ENCODE measurements at places on chromosomes 5 and 9.

DNA sequence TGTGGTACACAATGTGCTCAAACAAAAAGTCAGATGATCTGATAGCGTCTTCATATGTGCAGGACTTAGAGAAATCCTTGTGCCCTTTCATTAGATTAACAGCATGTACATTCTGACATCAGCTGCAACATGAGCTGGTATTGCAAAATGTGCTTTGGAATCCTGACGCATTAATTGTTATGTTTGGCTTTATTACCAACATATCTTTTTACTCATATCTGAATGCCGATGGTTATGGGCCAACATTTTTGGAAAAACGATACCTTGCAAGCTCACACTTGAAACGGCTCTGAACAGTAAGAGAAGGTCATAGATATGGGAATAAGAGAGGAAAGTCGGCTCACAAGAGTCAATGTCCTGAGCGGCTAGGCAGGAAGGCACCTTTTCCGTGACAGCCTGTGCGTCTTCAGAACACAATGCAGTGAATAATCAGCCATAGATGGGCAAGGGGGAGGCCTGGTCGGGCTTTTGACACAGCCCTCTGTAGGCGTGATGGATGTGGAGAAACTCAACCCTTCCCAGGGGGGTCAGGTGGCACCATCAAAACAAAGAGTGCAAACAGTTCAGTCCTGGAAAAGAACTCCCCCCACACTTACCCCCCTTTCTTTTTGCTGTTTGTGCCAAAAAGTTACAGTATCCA is 36.4 kb upstream of the GAS1 start:
- no peak for DNase-seq

DNA sequence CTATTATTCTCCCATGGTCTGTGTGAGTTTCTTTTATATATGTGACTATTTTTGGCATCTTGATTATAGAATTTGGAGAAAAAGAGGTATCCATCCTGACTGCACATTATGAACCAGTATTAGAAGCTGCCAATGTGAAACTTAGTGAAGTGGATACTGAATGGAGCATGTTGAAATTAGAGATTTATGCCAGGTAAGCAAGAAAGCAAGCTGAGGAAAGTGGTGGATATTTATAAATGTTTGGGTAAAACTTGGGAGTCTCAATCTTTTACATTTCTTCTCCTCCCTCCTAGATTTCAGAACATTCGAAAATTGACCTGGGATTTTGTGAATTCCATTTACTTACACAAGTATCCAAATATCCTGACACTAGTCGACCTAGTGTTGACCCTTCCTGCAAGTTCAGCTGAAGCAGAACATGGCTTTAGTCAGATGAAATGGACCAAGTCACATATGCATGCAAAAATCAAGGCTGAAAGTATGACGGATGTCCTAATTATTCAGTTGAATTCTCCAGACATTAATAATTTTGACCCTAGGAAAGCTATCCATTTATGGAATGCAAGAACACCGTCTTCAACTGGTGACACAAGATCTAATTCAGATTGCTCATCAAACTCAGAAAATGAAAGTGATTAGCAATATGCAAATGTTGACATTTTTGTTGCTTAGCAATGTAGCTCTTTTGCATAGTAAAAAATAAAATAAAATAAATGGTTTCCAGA is 66.8 kb upstream of the IL7R start:
- DNase-seq: no peak

DNA sequence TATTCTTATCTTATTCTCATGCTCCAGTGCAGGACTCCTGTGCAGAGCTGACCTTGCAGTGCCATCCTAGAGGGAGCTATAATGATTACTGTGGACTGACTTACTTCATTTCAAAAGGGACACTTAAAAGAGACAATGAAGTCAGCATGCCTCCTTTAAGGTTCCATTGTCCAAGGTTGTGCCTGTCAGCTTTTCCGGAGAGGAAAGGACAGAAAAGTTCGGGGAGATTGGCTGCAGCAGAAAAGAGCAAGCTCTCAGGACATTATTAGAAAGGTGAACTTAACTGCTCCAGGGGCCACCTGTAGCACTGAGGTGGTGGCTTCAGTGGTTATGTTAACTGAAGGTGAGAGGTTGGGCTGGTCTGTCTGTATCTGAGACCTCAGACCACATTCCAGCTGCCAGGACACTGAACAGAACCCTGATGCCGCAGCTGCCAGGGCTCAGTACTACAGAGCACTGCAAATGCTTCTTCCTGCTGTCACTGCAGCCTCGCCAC is 112.9 kb downstream of the ST8SIA4 start:
- DNase-seq: no peak

DNA sequence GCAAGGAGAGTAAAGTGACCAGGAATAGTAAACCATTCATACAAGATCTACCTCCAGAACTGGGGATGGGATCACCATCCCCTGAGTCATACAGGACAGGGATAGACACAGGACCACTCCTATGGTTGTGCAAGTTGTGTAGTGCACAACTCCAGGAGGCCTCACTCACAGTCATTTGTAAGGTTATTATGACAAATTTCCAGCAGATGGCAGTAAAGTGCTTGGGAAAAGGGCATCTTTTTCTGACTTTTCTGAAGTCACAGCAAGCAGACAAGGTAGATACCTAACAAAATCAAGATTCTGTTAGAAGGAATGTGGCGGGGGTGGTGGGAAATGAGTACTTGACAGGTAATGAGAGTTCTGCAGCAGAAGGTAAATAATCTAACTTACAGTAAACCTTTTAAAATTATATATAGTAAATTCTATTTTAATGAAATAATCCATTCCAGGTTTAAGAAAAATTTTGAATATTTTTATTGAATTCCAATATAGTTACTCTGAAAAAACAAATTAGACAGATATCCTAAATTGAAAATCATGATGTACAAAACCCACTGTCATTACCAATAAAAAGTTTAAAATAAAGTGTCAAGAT is 16.7 kb upstream of the KIF27 start:
- peak; percentile 24 for DNase-seq

- DNase-seq: no peak
These were observed 285.8 kb upstream of the PCSK5 start for GRCh38 chr9:75604661-75605060.

DNA sequence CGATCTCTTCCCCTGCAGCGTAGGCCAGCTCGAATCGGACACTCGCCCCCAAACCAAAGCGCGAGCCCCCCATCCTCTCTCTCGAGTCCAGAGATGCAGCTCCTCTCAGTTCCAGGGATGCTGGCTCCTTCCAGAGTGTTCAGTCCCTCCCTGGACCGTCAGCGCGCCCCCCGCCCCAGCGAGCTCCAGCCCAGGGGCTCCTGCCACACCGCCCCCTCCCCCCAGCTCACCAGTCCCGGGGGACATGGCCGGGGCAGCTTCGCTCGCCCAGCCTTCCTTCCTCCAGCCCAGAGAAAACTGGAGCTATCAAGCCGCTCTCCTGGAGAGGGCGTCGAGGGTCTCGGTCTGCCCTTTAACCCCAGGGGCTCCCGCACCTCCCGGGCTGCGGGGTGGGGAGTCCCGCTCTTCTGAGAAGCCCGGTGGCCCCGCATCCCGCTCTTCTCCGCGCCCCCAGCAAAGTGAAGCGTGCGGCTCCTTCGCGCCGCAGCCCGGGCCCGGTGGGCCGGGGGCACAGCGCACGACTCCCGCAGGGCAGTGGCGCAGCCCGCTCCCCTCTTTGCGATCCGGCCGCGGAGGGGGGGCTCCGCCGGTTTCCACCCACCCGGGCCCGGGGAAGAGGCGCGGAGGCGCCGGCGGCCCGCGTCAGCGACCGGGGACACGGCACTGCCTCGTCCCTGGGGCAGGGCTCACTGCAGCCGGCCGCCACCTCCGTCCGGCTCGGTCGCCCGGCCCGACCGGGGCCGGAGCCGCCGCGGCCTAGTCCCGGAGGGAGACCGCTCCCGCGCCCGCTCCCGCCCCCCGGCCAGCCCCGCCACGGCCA is 587 bp downstream of the MIER3 start:
- peak; percentile 7 for DNase-seq

GRCh38 chr5:128097781-128098180 is 14.2 kb downstream of the SLC12A2 start:
- no peak for DNase-seq

DNA sequence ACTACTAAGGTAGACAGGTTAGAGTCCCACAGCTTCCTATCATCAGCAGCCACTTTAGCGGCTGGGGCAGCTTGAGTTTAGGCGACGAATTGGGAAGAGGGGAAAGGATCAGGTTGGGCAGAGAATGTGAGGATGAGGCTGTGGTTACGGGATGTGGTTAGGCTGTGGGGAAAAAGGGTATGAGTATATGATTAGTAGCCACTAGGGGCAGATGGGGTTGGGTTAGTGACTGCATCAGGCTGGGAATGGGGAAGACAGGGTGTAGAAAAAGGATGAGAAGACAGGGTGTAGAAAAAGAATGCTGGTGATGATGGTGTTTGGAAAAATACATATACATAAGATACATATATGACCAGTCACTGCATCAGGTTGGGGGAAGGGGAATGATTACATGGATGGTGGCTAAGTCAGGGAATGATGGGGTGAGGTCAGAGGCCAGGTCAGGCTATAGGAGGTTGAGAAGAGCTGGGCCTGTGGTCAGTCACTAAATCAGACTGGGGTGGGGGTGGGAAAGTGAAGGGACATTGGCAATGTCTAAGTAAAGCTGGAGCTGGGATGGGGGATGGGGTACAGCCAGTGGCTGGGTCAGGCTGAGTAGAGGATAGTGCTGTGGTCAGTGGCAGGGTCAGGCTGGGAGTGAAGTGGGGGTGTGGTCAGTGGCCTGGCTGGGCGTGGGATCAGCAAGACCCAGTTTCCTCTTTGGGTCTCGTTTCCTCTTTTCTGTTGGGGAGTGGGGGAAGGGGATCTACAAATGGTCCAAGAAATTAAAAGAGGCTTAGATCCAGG is 2.1 kb downstream of the TLN1 start:
- peak; percentile 31 for DNase-seq

DNA sequence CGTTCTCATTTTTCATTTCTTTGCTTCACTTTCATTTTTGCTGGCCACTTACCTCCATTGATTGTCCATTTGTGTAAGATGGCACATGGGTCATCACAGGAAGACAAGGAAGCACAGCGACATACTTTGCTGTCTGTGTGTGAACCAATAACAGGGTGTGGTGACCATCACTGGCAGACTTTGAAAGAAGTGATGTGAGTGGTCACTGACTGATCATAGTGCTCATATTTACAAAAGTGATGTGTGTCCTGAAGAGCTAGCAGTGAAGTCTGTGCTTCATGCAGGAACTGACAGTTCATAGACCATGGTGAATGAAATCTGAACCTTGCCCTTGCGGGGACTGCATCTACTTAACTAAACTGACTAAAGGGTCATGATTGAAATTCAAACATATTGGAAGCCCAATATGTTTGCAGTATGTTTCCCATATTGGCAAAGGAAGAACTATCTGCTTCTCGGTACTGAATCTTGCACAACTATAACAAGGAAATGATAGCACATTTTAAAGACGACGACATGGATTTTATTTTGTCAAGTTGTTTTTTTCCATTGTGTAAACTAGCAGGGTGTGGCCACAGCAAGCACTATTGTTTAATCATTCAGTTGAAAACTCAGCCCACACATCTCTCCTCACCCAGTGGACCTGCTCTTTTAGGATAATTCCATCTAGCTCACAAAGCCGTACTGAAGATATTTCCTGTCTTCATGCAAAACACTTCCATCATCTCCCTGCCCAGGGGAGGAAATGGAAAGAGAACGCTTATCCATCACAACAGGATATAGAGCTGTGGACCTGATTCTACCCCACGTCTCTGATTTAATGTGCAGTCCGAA is 232.0 kb upstream of the ANKRD55 start:
- DNase-seq: no peak

- no peak for DNase-seq
These were observed 28.3 kb upstream of the FRMPD1 start for GRCh38 chr9:37622462-37622861.

DNA sequence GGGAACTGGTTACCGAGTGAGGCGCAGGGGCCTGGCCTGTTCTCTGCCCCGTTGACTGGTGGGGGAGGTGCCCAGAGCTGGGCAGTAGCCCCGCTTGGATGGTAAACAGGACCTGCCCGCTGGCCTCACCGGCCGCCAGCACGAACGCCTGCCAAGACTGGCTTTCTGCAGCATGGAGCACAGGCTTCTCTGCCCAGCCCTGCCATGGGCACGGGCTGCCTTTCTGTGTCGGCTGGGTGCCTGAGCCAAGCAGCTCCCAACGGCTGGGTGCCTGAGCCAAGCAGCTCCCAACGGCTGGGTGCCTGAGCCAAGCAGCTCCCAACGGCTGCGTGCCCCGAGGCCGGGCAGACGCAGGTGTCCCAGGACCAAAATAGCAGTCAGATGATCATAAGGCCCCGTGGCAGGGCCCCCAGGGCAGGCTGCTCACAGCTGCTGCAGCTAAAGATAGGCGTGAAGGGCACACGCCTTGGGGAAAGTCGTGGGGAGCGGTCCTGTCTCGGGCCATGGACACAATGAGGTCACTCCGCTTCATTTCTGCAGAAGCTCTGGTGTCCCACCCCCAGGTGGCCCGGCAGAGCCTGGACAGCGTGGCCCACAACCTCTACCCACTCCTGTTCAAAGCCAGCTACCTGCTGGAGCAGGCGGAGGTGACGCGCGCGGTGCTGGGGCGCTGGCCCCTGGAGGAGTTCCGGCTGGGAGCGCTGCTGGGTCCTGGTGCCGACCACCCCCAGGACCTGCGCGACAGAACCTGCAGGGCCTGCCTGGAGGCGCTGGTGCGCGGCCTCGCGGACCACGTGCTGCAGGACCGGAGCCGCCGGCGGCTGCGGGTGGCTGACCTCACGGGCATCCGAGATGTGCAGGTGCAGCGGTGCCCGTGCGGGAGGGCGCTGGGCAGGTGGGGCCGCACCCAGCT is at the start of gene LRRC14B:
Gene LRRC14B (plus strand): TSS at position 460 of the 913 bp plus-strand sequence. CDS start 44 bp downstream, at position 504.
- no peak for DNase-seq

DNA sequence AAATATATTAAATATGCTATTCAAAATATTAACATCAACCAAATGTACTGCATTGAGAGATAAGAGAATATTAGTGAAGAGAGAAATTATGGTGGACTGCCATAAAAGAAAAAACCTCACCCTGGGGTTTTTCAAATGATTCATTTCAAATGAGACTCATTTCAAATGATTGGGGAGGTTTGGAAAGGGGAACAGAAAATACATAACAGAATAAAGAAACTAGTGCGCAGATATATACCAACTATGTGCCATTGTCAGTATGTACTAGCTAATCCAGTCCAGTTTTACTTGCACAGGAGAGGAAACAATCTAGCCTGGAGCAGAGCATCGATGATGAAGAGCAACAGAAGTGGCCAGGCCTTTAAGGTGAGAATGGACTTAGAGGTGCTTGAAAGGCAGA is 651.6 kb upstream of the RORB start:
- DNase-seq: no peak

- DNase-seq: no peak
These were observed 1.8 kb downstream of the PLAC8L1 start for GRCh38 chr5:146103594-146103993.

DNA sequence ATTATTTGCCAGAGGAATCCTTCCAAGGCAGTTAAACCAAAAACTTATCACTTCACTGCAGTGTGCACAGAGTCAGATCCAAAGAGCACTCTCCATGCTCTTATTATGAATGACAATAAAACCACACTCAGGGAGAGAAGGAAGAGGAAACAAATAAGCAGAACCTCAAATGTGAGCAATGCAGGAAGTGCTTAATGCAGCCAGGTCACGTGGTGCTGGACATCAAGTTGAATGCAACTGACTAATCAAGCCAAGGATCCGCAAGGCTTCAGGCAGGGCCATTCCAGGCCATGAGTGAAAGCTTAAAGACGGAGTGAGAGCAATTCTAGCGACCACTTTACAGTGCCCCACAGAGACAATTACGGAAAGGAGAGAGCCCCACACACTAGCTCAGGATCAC is 230.4 kb upstream of the PUM3 start:
- no peak for DNase-seq

GRCh38 chr9:109001275-109001676 is 12.0 kb downstream of the CTNNAL1 start:
- no peak for DNase-seq

Data from stimulated activated CD4-positive, alpha-beta T cell treated with anti-CD3 and anti-CD28 coated beads, Interleukin-4, amount 100 ng/mL, for 24 hours (primary cell).